M059J (cell line): ENCODE measurements at places on chromosomes 1 and 21. TPM values are rescaled to one million over a fixed set of nuclear protein-coding genes. Genes with fewer than 3 reads are reported as not detected.

Gene KPRP
- not detected in 2 replicates for total RNA-seq

Gene UMODL1
- total RNA-seq = not detected in 2 replicates

Gene CRYZ
- 58.6 and 72.8 TPM in 2 replicates for total RNA-seq

Gene NPPB
- total RNA-seq = 7.0 and 20.0 TPM in 2 replicates

Gene EXTL1
- total RNA-seq = 0.34 TPM in 1 of 2 replicates, not detected in the other

Gene SLC2A5
- total RNA-seq = 4.2 and 7.1 TPM in 2 replicates

Gene ST7L
- total RNA-seq = 32.7 and 49.6 TPM in 2 replicates

Gene CLCNKA
- total RNA-seq = 0.42 TPM in 1 of 2 replicates, not detected in the other

DNA sequence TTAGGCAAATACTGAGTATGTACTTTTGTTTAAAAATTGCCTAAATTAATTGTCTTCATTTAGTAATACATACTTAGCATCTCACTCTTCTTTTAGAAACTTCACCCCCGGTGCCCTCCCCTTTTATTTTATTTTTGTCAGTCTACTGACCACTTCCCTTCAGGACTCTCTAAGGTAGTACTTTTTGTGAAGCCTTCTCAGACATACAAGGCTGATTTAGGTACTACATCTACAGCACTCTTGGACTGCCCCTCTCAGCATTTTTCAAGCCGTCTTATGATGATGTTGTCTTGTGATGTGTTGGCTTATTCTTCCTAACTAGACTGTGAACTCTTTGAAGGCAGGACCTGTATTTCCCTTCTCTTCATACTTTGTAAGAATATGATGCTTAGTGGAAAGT is 24.7 kb downstream of the RPS6KC1 start:
- DNase-seq = no peak

- no peak for DNase-seq
Observed at GRCh38 chr1:233478611-233479010, 135.3 kb upstream of the KCNK1 start.

DNA sequence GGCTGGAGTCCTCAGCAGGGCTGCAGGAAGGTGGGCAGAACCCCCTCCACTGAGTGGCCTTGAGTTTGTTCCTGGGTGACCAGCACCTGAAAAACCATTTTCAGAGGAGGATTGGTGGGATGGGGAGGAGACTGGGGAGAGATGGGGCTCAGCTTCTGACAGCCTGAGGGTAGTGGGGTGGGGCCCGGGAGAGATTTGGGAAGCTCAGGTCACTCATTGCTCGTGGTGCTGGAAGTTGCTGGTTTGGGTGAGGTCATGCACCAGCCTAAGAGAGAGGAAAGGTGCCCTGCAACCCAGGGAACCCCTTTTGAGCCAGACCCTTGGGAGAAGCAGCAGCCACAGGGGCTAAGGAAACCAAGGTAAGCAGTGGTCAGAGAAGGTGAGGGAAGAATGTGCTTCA is 100.8 kb downstream of the EBNA1BP2 start:
- no peak for DNase-seq

GRCh38 chr1:193457676-193458075 is 271.3 kb upstream of the B3GALT2 start:
- peak; percentile 53 for DNase-seq

DNA sequence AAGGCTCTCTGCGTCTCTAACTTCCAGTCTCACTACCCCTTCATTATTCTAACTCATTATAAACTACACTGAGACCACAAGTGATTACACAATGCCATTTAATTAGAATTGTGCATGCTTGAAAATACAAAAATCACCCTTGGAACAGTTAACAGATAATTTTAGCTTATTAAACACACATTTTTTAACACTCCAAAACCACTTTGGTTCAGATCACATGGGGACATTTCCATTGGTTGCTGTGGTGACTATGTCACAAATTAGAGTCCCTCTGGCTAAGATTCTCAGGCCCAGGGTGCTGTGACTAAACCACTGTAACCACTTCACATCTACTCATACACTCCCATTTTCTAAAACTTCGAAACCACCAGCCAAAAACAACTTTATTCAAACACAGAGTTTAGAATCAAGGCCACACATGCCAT is 43.0 kb downstream of the JAK1 start:
- DNase-seq = peak; percentile 61

- DNase-seq = peak; percentile 99
Observed at GRCh38 chr1:223700942-223701637, 11.2 kb upstream of the CAPN2 start.

DNA sequence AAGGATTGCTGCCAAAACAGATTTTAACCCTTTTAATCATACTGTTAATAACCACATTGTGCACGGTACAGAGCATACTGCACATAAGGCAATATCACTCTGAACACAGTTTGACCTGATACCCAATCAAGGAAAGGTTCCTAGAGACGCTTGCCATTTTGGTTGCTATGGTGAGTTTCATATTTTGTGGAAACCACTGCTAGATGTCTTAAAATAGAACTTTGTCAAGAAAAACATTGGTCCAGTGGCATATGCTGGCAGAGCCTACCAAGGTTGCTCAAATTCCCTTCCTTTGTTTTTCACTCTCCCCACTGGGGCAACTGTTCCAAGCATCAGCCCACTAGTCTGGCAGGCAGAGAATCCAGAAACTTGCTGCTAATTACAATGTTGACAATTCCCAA is 114.8 kb upstream of the DPYD start:
- DNase-seq = peak; percentile 56

DNA sequence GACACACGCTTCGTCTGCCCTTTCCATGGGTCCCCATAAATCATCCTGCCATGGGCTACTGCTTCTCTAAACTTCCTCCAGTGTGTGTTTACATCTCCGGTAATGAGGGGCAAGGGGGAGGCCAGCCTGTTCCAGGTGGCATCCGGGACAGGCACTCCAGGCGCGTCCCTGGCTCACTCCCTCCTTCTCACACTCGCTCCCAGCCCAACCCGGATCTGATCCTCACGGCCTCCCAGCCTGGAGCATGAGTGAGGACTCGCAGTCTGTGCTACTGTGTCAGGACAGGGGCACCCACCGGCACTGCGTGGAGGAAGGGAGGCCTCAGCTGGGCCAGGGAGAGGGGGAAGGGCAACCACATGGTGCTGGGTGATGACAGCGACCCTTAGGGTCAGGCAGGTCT is 225.4 kb downstream of the TRABD2B start:
- DNase-seq = no peak

- no peak for DNase-seq
Observed at GRCh38 chr1:10794724-10795275, 1.6 kb downstream of the CASZ1 start.

GRCh38 chr21:27248814-27249213 is 281.9 kb upstream of the ADAMTS5 start:
- DNase-seq = peak; percentile 65

DNA sequence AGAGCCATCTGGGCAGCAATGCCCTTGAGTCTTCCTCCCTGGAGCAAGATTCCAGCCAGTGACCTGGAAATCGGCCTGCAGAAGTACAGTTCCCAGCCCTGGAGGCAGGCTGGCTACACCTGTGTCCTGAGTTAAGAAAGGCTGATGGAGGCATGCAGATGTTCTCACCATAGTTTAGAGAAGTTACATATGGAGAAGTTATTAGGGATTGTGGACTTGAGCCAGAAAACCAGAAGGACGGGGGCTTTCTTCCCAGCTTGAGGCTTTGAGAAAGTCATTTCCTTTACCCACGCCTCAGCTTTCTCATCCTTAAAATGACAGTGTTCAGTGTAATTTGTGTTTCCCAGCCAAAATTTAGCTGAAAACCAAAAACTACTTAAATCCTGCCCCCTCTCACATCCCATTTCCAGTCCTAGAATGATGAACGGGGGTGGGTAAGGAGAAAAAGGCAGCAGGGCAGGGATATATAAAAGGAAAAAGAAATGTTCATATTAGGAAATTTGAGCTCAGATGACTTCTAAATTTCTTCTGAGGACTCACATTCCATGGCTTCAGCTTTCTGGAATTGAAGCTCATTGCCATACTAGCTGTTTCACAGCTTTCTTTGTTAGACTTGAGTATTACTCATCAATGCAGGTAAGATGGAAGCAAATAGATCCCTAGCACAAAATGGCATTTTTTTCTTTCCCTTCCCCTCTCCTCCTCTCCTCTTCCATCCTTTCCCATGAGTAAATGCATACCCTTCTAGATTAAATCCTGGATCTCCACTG is 14.4 kb upstream of the C8B start:
- no peak for DNase-seq

DNA sequence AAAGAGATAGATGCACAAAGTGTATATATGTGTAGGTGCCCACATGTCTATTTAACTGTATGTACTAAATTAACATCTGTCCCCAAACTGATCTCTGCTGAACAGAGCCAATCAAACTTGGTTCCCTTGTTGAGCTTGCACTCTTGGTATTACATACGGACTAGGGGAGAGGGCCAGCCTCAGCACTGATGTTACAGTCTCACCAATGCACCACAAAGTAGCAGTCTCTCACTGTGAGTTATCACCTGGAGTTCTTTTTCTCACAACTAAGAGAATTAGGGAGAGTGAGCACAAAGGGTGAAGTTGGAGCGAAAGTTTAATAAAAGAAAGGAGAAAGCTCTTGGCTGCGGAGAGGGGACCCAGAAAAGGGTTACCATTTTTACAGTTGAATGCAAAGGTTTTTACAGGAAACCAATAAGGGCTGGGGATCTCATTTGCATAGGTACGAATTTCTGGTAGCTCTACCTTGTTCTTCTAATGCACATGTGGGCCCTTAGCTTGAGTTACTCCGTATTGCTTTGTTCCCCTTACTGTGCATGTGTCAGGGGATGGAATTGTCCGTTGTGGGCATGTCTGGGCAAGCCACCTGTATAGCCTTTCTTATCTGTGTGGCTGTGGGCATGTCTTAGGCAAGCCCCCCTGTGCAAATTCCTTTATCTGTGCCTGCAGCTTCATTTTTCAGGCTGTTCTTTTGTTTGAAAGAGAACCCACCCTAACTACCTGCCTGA is 13.3 kb upstream of the CHI3L2 start:
- no peak for DNase-seq

GRCh38 chr21:27480841-27481261 is 514.0 kb upstream of the ADAMTS5 start:
- DNase-seq = peak; percentile 85

- no peak for DNase-seq
Observed at GRCh38 chr1:18861082-18861481, 1.6 kb upstream of the TAS1R2 start.

- DNase-seq = peak; percentile 59
Observed at GRCh38 chr1:23118957-23119792, 49.5 kb downstream of the LUZP1 start.

GRCh38 chr1:111512132-111512889 is 8.9 kb upstream of the ADORA3 start:
- DNase-seq = no peak

DNA sequence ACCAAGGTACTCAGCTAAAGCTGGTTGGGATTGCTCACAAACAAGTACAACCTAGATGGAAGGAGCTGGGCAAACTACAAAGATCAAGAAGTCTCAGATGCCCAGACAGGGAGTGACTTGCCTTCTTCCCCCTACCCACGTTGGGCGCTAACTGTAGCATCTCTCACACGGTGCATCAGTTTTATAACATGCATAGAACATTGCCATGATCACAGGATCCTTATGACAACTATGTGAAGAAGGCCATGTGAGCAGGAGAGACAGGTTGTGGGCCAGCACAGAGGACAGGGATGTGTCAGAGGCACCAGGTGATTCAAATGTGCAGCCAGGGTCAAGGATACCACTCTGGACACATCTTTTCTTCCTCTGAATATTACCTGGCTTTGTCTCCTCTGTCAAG is 28.3 kb upstream of the CYP4B1 start:
- no peak for DNase-seq

DNA sequence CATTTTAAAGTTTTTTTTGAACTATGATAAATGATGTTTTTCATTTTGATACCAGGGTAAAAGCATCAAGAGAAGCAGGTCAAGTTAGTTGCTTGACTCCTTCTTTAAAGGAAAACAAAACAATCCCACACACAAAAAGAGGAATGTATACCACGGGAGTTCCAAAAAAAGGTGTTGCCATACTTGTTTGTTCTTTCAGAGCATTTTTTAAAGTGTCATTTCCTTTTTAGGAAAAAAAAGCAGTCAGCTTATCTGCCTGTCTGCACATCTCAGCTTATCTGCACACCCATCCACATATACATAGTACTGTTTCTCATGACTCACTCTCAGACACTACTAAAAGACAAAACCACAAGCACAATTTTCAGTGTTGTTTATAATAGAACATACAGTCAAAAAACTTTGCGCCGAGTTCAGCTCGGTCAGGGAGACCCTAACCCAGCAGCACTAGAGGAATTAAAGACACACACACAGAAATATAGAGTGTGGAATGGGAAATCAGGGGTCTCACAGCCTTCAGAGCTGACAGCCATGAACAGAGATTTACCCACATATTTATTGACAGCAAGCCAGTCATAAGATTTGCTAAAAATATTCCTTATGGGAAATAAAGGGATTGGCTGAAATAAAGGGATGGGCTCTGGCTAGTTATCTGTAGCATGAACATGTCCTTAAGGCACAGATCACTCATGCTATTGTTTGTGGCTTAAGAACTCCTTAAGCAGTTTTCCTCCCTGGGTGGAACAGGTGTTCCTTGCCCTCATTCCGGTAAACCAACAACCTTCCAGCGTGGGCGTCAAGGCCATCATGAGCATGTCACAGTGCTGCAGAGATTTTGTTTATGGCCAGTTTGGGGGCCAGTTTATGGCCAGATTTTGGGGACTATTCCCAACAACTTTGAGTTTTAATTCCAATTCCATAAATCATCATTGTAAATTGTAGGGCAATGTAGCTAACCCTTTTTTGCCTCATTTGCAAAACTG is 11.4 kb upstream of the MNDA start:
- peak; percentile 3 for DNase-seq

GRCh38 chr1:32048440-32048839 is 24.3 kb upstream of the TMEM39B start:
- no peak for DNase-seq

GRCh38 chr21:36229181-36229580 is 72.6 kb downstream of the DOP1B start:
- DNase-seq = no peak

DNA sequence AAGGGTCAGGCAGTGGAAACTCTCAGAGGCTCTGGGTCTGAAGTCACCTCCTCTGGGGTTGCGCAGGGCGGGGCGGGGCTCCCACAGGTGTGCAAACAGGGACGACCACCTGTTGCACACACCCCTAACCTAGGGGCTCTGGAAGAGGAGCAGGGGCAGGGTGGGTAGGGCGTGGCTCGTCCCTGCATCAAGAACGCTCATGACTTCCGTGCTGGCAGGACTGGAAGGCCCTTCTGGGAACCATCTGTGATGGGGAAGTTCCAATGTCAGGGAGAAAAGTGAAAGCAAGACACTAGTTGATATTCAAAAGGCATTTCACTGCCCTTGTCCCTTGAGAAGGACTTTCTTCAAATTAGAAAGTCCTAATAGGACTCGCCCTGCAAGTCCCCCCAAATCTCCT is 22.1 kb upstream of the CLSTN1 start:
- no peak for DNase-seq

- DNase-seq = no peak
Observed at GRCh38 chr1:61992257-61992656, 202.4 kb upstream of the L1TD1 start.
